ENCODE measurements at places on chromosomes 11 and 22.
A peak's percentile ranks its signal among the peaks of the same experiment; 100 is the strongest.

- DNase-seq = no peak
- peaks cover 1% of the 10 kb centered on the region for H3K27me3 ChIP-seq
- no peak overlapping the region for H3K4me3 ChIP-seq
- H3K4me1 ChIP-seq = peaks cover 45% of the 10 kb centered on the region
- peaks cover 3% of the 10 kb centered on the region for H3K36me3 ChIP-seq
Measured at GRCh38 chr22:36193171-36193570, 8.4 kb downstream of the APOL4 start.

- H3K36me3 ChIP-seq = peaks cover 3% of the 10 kb centered on the region
- H3K4me1 ChIP-seq = peaks cover 8% of the 10 kb centered on the region
- H3K27ac ChIP-seq = peak overlapping the region; percentile 87
- H3K27me3 ChIP-seq = no peaks in the 10 kb centered on the region
- no peak for DNase-seq
- no peak overlapping the region for H3K4me3 ChIP-seq
Measured at GRCh38 chr11:86559311-86559945, 113.0 kb downstream of the ME3 start.

GRCh38 chr11:6474806-6475500, 1.2 kb upstream of the TRIM3 start:
- peaks cover 24% of the 10 kb centered on the region for H3K4me1 ChIP-seq
- peaks cover 10% of the 10 kb centered on the region for H3K36me3 ChIP-seq
- H3K27me3 ChIP-seq = no peaks in the 10 kb centered on the region

- H3K4me1 ChIP-seq = no peaks in the 10 kb centered on the region
- H3K4me3 ChIP-seq = no peak overlapping the region
- no peak for DNase-seq
- H3K27me3 ChIP-seq = no peaks in the 10 kb centered on the region
Measured at GRCh38 chr22:20725987-20726558, 47.8 kb upstream of the SERPIND1 start.

DNA sequence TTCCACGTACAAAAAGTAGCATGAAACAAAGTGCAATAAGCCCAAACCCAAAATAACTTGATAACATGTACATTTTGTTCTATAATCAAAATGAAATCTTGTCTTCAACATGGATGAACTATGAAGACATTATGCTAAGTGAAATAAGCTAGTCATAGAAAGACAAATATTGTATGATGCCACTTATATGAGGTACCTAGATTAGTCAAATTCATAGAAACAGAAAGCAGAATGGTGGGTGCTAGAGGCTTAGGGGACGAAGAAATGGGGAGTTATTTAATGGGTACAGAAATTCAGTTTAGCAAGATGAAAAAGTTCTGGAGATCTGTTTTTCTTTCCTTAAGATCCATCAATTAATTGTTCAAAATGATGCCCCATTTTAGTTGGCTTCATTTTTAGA, 7.5 kb downstream of the PGM2L1 start:
- H3K27me3 ChIP-seq = no peaks in the 10 kb centered on the region
- DNase-seq = no peak
- H3K27ac ChIP-seq = no peak overlapping the region
- H3K36me3 ChIP-seq = peaks cover 3% of the 10 kb centered on the region
- peaks cover 12% of the 10 kb centered on the region for H3K4me1 ChIP-seq

DNA sequence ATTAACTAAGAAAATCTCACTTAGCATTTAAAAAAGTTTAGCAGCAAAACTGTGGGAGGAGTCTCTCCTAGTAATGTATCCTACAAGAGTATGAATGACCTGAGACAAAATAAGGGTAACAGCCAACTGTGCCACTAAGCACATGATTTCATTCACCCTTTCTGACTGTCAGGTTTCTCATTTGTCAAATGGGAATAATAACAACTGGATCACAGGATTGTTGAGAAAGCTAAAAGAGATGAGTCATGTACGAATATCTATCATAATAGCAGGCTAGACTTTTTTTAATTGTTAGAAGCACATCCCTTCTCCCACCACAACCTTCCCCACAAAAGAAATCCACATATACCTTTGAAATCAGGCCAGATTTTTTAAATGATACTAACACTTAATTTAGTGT, 39.5 kb downstream of the MTMR2 start:
- peaks cover 23% of the 10 kb centered on the region for H3K36me3 ChIP-seq
- no peaks in the 10 kb centered on the region for H3K27me3 ChIP-seq
- H3K4me3 ChIP-seq = no peak overlapping the region
- H3K4me1 ChIP-seq = peaks cover 4% of the 10 kb centered on the region
- no peak overlapping the region for H3K27ac ChIP-seq

DNA sequence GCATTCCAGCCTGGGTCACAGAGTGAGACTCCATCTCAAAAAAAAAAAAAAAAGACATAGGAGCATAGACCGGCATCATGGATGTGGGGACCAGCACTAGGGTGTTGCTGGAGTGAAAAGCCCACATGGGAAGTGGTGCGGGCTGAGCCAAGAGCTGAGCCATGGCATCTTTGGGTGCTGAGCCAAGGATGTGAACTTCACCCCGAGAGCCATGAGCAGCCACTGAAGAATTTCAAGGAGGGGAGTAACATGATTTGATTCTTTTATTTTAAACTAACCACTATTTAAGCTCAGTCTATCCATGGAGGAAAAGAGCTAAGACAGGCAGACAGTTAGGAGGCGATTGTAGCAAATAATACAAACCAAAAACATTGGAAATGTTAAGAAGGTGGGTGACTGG, 57.4 kb downstream of the AHNAK start:
- H3K27ac ChIP-seq = no peak overlapping the region
- H3K27me3 ChIP-seq = no peaks in the 10 kb centered on the region
- H3K4me3 ChIP-seq = no peak overlapping the region
- H3K36me3 ChIP-seq = peaks cover 3% of the 10 kb centered on the region

GRCh38 chr11:60710482-60710881, 11.1 kb downstream of the MS4A8 start:
- no peaks in the 10 kb centered on the region for H3K36me3 ChIP-seq
- peaks cover 24% of the 10 kb centered on the region for H3K27me3 ChIP-seq
- H3K4me1 ChIP-seq = no peaks in the 10 kb centered on the region
- DNase-seq = no peak
- no peak overlapping the region for H3K4me3 ChIP-seq
- no peak overlapping the region for H3K27ac ChIP-seq
